ENCODE measurements at places on chromosomes 3 and 15. TPM values are rescaled to one million over a fixed set of nuclear protein-coding genes. Genes with fewer than 3 reads are reported as not detected.

DNA sequence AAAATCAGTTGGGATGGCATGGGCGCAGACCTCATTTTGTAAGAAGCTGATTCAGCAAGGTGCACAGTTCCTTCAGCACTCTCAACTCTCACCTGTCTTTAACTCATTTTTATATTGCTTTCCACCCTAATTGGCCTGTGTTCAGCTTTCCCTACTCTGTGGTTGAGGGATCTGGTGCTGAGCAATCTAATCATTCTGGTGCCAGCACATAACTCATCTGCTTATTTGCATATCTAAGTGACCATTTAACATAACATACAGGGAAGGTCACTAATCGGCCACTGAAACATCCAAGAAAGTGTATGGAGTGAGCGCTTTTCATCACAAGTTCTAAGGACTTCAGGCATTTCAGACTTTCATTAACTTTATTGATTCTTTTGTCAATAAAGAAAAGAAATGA, 303.4 kb upstream of the ROPN1 start:
- no peak for DNase-seq

DNA sequence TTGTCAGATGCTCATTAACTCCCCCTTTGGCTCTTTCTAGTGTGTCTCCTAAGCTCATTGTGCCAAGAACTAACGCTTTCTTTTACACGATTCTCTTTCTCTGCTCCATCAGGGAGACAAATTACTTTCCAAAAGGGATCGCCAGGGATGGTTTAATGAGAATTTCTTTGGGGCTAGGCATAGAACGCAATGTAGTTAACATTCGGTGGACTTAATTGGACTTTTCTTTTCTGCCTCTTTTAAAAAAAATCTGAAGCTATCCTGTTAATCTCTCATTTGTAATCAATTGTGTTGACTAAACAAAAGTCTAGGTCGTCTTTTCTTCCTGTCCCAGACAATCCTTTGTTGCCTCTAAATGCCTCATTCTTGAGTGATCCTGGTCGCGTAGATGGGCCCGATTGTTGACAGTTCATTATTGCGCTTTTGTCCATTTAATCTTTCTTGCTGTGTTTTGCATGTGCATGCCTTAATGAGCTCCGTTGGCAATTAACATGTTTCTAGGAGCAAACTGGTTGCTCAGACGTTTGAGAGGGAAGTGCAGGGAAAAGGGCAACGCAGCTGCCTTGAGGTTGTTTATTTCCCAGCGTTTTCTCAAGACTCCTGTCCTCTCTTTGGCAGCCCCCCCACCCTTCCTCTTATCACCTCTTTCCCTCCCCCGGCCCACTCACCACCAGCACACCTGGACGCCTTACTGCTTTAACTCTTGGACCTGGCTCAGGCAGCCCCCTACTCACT, 7.8 kb downstream of the FEZF2 start:
- no peak for DNase-seq

- no peak for DNase-seq
These were observed 99.8 kb downstream of the SLMAP start for GRCh38 chr3:57855943-57856342.

DNA sequence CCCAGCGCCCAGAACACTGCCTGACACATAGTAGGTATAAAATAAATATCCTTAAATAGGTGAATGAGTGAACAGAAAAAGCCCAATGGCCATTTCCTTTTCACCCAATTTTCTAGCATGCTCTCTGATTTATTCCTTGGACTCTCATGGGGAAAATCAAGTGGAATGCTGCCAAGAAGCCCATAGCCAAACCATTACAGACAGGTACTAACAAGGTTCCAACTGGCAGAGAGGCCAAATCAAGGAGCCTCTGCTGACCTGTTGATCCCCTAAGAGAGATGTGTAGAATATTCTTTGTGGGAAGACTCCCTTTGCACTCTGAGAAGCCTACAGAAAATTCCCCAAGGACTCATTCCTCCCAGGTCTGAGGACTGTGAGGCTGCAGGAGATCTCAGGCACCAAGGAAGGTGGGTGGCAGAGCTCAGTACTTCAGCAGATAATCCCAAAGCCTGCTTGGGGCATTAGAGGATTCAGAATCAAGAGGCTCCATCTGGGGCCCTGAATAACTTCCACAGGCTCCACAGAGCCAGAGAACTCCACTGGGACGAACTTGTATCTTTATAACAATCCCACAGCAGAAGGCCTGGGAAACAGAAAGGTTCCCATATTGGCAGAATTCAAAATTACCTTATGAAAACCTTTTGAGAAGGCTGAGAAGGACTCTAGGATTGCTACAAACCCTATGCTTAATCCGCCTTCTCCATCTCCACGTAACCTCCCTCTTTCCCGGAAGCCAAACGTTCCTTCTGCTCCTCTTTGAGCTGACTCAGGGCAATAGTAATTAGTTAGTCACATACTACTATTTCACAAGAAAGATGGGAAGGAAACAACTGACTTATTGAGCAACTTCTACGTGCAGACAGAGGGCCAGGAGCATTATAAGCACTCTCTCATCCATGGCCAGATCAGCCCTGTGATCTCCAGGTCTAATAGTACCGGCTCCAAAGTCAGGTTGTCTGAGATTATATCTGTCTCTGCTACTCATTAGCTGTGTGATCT, 34.5 kb downstream of the PRICKLE2 start:
- DNase-seq, result no peak

DNA sequence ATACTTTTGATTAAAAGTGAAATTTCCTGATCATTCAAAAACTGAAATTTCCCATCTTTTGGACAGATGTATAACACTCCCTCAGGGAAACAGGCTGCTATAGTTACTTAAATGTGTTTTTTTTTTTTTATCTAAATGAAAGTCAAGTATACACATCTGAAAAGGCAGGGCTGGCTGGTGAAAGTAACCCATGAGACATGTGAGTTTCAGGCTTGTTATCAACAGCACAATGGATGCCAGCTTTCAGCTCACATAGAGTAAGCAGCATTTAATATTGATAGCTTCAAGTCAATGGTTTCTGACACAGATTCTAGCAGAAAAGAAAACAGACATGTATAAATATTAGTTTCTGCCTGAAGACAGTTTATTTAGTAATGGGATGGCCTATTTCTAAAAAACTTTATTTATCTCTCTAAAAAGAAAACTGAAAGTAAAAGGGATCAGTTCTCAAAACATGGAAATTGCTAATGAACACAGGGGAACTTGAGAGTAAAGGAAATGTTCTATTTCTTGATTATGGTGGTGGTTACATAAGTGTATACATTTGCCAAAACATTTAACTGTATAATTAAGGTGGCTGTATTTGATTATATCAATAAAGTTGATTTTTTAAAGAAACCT, 89.7 kb upstream of the CMC1 start:
- DNase-seq, result no peak

GRCh38 chr3:31268868-31269267, 263.9 kb upstream of the STT3B start:
- DNase-seq, result no peak

DNA sequence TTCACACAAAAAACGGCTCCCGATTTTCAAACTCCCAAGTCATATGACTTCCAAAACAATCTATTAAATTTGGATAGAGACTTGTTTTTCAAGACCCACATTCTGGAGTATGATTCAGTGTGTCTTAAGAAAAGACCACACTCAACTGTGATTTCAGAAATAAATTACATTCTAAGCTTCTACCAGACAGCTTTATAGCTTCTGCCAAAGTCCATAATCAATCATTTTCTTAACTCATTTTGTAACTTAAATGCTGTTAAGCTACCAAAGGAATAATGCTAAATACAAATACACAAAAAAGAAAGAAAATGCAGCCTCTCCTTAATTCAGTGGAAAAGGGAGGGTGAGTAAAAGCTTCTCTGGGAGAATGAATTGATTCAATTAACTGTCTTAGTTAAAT, 192.3 kb upstream of the P2RY1 start:
- no peak for DNase-seq

DNA sequence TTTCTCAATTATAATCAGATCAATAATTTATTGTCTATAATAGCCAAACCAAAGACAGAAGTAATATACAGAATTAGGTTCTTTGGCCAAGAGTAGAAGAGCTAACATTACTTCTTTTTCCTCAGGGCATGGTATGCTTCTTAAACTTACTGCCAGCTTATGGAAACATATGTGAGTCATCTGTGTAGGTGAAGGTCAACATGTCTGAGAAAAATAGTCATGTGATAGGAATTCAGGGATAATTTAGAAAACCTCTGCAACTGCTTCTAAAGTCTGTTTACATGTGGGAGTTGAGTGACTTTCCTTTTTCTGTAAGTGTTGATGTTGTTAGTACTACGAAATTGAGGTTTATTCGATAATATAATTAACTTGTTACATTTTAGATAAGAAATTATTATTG, 19.2 kb upstream of the MAP6D1 start:
- no peak for DNase-seq

DNA sequence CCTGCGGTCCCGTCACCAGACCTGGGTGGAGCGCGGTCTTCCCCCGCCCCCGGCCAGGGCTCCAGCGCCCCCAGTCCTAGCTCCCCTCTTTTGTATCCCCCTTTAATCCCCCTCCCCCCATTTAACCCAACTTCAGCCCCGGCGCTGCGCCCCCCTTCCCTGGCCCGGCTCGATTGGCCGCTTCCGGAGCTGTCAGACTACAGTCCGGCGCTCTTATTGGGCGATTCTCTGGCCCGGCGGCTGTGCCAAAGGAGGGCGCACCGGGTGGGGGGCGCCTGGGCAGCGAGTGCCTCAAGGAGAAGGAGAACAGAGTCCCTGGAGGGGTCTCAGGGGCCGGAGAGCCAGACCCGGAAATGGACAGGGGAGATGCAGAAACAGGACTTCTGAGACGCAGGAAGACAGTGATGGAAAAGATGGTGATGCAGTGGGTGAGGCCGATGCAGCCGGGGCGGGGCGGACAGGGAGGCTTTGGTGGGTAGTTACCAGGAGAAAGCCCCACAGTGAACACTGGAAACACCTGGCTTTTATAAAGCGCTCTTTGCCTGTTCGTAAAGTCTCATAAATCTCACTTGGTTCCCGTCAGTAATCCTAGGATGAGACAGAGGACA, 1.2 kb upstream of the ADCY5 start:
- DNase-seq, result no peak

DNA sequence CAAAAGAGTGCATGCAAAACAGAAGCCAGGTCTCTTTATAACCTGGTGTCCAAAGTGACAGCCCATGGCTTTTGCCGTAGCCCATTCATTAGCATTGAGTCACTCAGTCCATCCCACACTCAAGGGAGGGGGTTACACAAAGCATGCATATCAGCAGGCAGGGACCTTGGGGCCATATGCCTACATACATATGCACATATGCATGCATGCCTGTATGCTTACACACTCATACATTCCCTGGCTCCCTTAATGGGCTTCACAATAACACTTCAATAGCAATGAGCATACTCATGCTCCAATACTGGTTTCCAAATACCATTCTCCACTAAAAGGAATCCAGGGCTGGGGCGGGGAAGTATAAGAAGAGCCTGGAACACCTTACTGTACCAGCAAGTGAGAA, 22.0 kb downstream of the TRPM1 start:
- no peak for DNase-seq

- no peak for DNase-seq
These were observed 22.1 kb upstream of the CHRM5 start for GRCh38 chr15:33946152-33946551.

- no peak for DNase-seq
These were observed 580.8 kb upstream of the ALCAM start for GRCh38 chr3:104785947-104786346.

GRCh38 chr3:26636096-26636727, 13.6 kb downstream of the LRRC3B start:
- no peak for DNase-seq

- no peak for DNase-seq
These were observed 100.7 kb downstream of the ARNT2 start for GRCh38 chr15:80504931-80505330.

The GNAT1 gene
- not detected for total RNA-seq

The TKT gene
- total RNA-seq, result 138 TPM

The DUOXA1 gene
- 0.36 TPM for total RNA-seq

The ARPIN gene
- 23.4 TPM for total RNA-seq

The CNTN6 gene
- total RNA-seq, result 0.71 TPM

The LTF gene
- total RNA-seq, result not detected

The CLDN16 gene
- total RNA-seq, result not detected

The TRANK1 gene
- total RNA-seq, result 12.0 TPM

The ZNF501 gene
- total RNA-seq, result 6.9 TPM
